Endodermal cell (in vitro differentiated cells): ENCODE measurements at places on chromosomes 4 and X. TPM values are rescaled to one million over a fixed set of nuclear protein-coding genes. Genes with fewer than 3 reads are reported as not detected.
A peak's percentile ranks its signal among the peaks of the same experiment; 100 is the strongest.

Gene CXCL10
- total RNA-seq = not detected in 3 replicates

Gene CFAP299
- total RNA-seq = not detected in 2 replicates

Gene STK32B
- total RNA-seq = 1.4 and 1.5 TPM in 2 replicates

- no peak overlapping the region for H3K27ac ChIP-seq
- H3K27me3 ChIP-seq = no peaks in the 10 kb centered on the region
- DNase-seq = peak; percentile 80
- peak overlapping the region; percentile 64 for H3K4me3 ChIP-seq
- H3K4me1 ChIP-seq = peaks cover 7% of the 10 kb centered on the region
These were observed 10.6 kb upstream of the AMOT start for GRCh38 chrX:112851161-112851779.
